ENCODE measurements at places on chromosomes 2 and 18.

DNA sequence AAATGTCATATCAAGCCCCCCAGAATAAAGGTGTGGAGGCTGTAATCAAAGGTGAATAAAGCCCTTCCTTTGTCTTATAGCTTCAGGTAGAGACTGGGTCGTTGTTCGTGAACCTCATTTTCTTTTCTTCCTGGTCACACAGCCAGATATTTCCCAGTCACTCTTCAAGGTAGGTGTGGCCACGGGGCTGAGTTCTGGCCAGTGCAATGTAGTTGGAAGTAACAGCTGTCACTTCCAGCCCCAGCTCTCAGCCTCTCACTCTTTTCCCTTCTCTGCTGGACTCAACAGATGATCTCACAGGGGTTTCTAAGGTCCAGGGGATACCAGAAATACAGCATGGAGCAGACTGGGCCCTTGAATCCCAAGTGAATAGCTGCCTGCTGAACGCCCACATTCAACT, 15.8 kb upstream of the TRPM8 start:
- DNase-seq = no peak

GRCh38 chr2:223096235-223096970, 44.4 kb downstream of the KCNE4 start:
- no peak for DNase-seq

DNA sequence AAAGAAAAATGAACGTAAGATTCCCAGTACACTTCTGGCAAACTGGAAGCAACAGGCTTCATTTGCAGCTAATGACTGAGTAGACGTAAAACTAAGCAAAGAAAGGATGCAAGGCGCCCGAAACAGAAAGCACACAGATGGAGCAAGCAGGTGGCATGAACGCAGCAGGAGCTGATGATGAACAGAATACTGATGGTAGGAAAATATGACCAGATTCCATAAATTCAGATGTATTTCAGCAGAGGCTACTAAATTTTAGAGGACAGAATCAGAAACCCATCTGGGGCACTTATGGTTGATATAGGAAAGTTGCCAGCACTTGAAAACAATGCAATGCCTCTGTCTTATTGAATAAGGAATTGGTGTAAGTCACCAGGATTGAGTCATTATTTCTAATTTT, 658.7 kb upstream of the LINC00305 start:
- DNase-seq = no peak

- DNase-seq = peak; percentile 4
Measured at GRCh38 chr2:229342376-229342775, 71.3 kb upstream of the PID1 start.

DNA sequence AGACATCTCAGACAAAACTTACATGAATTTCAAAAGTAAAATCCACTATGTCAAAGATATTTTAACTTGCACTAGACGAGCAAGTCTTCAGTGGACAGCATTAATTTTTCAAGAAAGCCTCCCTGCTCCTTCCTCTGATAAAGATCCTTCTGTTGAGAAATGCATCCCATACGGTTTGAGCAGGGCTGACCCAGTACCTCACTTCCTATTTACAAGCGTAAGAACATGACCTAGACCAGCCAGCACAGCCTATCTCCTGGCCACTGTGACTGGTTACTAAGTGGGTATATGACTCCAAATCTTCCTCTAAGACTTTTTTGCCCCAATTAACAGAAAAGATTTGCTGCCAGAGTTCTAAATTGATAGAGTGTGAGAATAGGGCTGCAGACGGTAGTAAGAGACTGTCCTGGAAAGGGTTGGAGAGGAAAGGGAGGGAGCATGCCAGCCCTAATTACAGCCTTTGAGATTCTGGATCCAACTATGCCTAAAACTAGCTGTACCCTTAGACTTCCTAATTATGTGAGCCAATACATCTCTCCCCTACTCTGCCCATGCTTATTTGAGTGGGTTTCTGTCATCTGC, 108.4 kb downstream of the PRELID3A start:
- no peak for DNase-seq

GRCh38 chr18:79971986-79972385, 7.5 kb downstream of the HSBP1L1 start:
- DNase-seq = no peak

DNA sequence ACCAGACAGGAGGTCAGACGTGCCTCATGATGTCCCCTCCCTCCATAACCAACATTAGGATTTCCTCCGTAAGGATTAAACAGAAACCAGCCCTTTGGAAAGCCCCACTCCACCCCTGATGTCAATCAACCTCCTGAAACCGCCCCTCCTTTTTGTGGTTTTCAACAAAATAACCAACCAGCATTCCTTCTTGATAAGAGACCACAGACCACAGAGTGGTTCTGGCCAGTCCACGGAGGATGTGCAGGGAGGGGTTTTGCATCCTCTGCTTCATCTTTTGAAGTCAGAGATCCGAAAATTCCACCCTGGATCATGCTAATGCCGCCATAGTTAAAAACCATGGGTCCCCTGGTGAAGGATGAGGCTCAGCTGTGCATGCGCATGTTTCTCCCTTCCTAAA, 180.0 kb upstream of the CCDC150 start:
- peak; percentile 13 for DNase-seq

- no peak for DNase-seq
Measured at GRCh38 chr2:232926431-232926939, 56.4 kb downstream of the SNORC start.

GRCh38 chr2:85718885-85719492, 24.8 kb downstream of the GNLY start:
- no peak for DNase-seq
